T follicular helper cell (primary cell): ENCODE measurements at places on chromosomes 11 and 22.

DNA sequence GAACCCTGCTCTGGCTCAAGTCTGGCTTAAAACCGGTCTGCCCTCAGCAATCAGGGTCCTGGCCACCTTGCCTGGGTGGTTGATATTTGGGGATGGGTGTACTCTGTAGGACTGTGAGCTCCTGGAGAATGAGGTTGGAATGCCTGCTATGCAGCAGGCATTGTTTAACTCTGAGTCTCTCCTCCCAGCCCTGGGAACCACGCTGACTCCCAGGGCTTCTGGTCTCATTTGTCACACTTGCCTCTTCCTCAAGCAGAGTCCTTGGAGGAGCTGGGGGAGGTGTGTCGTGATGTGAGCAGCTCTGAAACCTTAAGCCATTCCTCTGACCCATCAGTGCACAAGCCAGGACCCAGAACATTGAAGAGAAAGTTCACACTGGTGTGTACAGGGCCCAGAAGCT, 340.1 kb downstream of the MN1 start:
- DNase-seq = no peak

DNA sequence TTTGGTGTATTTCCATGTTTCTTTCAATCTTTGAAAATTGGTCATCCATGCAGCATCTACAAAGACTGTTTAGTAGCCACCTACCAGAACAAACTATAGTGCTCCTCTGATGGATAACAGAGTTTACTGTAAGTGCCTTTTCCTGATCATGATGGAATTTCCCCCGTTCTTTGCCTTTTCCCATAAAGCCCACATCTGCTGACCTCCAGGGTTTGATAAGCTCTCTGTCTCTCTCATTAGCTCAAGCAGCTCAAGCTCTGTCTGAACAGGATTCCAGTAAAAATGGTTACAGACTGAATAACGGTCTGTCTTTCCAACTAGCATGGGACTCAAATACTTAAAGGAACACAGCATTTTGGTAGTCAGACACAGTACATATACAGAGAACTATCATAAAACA, 308.4 kb upstream of the SORL1-AS1 start:
- DNase-seq = no peak

DNA sequence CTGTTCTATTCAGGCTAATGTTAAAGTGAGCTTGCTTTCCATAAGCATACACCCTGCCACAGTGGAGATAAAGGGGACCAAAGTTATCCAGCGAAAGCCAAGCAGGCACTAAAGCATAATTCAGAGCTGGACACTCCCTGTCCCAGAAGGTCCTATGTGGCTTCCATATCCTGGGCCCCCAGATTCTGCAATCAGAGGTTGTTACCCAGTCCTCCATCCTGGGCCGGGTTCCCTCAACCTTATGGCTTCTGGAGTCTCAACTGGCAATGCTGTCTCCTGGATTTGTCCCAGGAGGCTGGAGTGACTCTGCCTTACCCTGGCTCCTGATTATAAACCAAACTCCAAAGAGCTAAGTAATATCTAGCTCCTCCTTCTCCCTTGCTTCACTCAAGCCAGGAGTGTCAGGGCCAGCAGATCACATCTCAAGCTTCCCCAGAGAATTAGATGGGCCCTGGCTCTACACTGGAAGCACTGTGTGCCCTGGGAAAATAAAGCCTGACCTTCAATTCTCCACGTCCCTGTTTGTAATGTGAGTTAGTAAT, 14.0 kb upstream of the SMIM35 start:
- no peak for DNase-seq

- no peak for DNase-seq
Observed at GRCh38 chr11:132993991-132994502, 538.3 kb downstream of the OPCML start.

- no peak for DNase-seq
Observed at GRCh38 chr11:109838026-109838425, 255.2 kb upstream of the ZC3H12C start.

GRCh38 chr11:90916706-90917105, 693.9 kb upstream of the CHORDC1 start:
- no peak for DNase-seq

DNA sequence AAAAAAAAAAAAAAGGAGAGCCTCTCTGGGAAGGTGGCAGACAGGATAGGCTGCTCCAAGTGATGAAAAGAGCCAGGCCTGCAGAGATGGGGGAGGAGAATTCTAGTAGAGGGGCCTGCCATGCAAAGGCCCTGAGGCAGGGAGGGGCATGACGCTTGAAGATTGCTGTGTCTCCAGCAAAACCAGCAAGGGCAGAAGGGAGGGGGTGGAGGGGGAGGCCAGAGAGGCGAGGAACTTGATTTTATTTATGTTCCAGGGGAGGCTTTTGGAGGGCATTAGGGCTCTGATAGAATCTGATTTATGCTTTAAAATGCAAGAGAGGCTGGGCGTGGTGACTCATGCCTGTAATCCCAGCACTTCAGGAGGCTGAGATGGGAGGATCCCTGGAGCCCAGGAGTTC, 16.7 kb upstream of the PACSIN2 start:
- DNase-seq = no peak

DNA sequence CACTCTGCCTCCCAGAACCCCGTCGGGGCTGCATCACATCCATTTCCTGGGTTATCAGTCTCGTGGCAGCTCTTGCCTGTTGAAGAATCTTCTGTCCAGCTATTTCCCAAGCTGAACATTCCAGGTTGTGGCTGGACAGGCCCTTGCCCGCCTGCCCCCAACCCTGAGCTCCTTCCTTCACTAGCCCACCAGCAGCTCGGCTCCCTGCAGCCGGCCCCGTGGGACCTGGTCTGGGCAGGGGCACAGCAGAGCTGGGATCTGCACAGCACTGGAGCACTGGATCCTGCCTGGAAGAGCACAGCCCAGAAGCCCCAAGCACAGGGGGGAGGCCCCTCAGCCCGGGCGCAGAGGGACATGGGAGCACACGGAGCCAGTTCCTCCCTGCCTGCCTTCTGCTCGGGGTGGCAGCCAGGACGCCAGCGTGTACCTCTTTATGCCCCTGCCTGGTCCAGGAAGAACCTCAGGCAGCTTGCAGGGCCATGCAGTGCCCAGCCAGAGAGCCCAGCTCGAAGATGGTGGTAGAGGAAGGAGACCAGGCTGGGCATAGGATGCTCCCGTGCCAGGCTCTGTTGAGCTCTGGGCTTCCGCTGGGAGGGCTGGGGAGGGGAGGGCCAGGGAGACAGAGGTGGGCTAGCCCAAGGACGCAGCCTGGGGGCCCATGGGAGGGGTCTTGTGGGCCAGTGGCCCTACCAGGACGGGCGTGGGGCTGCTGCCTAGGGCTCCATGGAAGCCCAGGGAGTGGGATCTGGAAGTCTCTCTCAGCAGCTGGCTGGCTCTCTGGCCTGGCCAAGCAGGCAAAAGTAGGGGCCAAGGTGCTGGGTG, 16.6 kb upstream of the GNB1L start:
- DNase-seq = no peak

DNA sequence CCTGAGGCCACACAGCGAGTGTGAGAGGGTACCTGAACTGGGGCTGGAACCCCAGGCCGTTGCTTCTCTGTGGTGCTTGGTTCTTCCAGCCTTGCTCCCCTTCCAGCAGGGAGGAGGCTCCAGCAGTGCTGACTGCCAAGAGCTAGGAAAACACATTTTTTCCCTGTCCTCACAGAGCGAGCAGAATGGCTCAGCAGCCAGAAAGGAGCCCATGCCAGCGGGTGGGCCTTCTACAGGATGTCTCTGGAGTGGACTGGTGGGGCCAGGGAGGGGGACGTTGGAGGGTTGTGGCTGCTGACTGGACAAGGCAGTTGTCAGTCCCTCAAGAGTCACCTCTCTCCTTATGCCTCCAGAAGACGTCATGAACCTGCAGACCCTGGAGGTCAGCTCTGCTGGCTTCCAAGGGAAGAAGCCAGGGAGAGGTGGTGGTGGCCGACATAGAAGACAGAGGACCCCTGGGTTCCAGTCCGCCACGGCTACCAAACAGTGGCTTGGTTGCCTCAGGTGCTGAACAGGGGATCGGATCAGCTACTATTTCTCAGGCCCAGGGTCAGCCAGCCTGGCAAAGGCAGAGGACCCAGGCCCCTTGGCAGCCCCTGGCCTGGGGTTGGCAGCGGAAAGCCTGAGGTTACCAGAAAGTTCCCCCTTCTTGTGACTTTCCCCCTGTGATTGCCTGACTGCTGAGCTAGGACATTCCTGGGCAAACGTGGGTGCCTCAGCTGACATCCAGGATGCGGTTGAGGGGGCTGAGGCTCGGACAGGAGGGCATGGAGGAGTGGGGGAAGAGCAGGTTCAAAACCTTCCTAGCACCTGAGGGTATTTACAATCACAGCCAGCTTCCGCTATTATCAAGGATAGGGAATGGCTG, 3.7 kb downstream of the MAFF start:
- no peak for DNase-seq

- no peak for DNase-seq
Observed at GRCh38 chr11:74417379-74417804, 19.2 kb upstream of the PGM2L1 start.

DNA sequence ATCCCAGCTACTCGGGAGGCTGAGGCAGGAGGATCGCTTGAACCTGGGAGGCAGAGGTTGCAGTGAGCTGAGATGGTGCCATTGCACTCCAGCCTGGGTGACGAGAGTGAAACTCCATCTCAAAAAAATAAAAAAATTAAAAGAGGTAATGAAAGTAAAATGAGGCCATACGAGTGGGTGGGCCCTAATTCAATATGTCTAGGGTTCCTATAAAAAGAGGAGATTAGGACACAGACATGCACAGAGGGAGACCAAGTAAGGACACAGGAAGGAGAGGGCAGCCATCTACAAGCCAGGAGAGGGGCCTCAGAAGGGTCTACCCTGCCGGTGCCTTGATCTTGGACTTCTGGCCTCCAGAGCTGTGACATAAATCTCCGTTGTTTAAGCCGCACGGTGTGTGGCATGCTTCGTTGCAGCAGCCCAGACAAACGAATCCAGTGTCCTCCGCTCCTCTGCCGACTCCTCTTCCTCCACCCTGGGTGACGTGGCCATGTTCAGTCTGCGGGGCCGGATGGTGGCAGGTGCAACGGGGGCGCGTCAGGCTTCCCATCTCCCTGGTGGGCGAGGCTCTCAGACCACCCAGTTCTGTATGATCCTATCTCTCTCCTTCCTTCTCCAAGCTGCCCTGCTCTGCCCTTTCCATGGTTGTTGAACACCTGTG, 51.6 kb upstream of the PARVG start:
- DNase-seq = no peak

DNA sequence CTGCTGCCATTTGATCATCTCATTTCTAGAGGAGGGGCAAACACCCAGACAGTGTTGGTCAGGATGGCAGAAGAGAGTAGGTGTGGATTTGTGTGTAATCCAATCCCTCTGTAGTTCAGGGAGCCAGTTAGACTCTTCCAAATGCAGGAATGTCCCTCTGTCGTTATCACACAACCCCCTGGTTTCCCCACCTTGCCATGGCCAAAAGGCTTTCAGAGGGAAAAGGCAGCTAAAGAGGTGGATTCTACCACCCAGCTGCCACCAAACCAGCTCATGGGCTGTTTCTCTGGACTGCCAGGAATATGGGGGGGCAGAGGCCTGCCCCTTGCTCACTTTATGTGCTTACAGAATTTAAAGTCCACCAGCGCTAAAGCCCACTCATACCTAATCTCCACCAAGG, 18.1 kb downstream of the TSKU start:
- no peak for DNase-seq

GRCh38 chr22:50704510-50705218, 32.0 kb downstream of the SHANK3 start:
- DNase-seq = no peak

GRCh38 chr11:1854949-1855885, 2.3 kb downstream of the LSP1 start:
- no peak for DNase-seq

DNA sequence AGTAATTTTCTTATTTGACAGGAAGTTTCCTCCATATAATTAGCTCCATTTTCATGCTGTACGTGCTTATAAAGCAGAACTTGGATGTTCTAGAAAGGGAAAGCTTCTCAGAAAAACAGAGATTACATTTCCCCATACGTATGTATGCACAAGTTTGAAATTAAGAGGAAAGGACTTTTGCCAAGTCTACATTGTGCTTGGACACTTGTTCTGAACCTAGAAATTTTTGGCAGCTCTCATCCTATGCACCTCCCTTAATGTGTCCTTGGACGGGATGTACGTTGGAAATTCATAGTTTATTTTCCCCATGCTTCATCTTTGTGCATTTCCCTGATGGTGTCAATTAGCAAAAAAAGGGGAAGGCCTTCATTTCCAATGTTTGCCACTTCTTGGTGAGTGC, 322.7 kb downstream of the BLID start:
- no peak for DNase-seq

GRCh38 chr11:57546869-57547475, 9.6 kb downstream of the SMTNL1 start:
- no peak for DNase-seq

GRCh38 chr11:34960277-34960676, 43.9 kb downstream of the PDHX start:
- no peak for DNase-seq

GRCh38 chr11:72426758-72427157, 7.6 kb downstream of the CLPB start:
- no peak for DNase-seq

- DNase-seq = no peak
Observed at GRCh38 chr11:27248576-27249509, 114.2 kb downstream of the CCDC34 start.

GRCh38 chr11:87572881-87573280, 535.1 kb downstream of the TMEM135 start:
- no peak for DNase-seq

- no peak for DNase-seq
Observed at GRCh38 chr11:114285599-114285998, 10.6 kb upstream of the NNMT start.

GRCh38 chr22:43077121-43077877, 11.9 kb downstream of the TTLL1 start:
- DNase-seq = no peak

GRCh38 chr11:63805844-63806415, 7.3 kb upstream of the SPINDOC start:
- DNase-seq = no peak

DNA sequence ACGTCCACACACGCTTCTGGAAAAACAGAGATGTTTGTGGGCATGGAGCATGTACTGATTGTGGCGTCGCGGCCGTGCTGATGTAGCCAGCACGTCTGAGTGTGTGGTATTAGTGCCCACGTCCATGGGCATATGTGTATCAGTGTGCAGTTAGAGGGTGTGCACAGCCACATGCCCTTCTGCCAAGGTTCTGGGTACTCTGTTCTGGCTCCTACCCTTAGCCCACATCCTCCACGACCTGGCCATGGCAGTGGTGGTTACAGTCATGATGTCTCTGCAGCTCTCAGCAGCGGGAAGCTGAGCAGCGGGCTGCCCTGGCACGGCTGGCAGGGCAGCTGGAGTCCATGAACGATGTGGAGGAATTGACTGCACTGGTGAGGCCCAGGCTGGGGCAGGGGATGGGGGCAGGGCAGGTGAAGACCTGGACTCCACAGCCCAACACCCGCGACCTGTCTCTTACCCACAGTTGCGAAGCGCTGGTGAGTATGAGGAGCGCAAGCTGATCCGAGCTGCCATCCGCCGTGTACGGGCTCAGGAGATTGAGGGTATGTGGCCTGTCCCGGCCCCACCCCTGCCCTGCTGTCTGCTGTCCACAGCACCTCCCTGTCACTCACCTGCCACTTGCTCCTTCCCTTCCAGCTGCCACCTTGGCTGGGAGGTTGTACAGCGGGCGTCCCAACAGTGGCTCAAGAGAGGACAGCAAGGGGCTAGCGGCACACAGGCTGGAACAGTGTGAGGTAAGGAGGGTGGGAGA, 7.3 kb downstream of the SMTN start:
- no peak for DNase-seq
